Activated CD4-positive, CD25-positive, alpha-beta regulatory T cell (primary cell): ENCODE measurements at places on chromosomes 7 and 10.

DNA sequence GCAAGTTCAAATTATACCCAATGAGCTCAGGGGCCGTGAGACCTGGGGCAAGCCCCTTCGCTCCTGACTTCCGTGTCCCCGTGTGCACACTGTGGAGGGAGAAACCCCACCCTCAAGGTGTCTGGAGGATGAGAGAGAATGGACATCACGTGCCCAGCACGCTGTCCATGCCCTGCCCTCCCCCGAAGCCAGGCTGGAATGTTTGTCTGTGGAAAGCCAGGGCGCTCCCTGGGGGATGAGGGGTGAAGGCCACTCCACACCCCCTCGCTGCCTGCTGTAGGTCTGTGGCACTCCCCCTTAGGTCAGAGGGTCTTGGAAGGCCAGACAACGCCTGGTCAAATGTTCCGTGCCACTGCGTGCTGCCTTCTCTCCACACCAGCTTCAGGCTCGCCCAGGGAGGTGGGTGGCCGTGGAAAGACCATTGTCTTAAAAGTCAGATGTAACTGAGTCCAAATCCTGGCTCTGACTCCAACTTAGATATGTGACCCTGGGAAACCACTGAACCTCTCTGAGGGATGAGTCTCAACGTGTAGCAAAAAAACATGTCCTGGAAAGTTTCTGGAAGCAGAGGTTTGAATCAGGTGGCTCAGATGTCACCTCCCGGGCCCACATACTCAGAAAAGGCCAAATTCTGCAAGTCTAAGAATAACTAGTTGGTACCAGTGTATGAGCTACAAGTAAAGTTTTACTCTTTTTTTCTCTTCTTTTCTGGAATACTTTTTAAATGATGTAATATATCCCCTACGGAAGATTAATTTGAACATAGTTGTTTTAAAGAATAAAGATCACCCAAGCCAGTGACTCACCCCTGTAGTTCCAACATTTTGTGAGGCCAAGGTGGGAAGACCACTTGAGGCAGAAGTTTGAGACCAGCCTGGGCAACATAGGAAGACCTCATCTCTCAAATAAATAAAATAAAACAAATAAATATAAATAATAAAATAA lies 24.9 kb downstream of the RCC1L start:
- no peak for DNase-seq

- DNase-seq = no peak
Measured at GRCh38 chr10:15068802-15069201, 19.8 kb downstream of the ACBD7 start.

DNA sequence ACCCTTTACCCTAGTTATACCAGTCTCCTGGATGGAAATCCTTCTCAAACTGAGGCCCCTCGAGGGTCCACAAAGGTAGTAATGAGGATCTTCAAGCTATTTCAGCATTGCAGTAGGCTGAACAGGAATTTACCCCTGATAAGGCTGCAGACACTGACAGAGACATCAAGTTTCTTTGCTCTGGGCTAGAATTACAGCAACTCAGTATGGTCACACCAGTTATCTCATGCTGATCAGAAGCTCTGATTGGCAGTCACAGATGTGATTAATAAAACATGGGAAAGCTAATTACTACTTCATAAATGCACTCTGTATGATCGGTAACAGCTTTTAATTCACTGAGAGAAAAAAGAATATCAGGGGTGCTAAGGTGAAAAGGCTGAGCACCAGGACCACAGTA lies 30.6 kb downstream of the FAM204A start:
- no peak for DNase-seq

DNA sequence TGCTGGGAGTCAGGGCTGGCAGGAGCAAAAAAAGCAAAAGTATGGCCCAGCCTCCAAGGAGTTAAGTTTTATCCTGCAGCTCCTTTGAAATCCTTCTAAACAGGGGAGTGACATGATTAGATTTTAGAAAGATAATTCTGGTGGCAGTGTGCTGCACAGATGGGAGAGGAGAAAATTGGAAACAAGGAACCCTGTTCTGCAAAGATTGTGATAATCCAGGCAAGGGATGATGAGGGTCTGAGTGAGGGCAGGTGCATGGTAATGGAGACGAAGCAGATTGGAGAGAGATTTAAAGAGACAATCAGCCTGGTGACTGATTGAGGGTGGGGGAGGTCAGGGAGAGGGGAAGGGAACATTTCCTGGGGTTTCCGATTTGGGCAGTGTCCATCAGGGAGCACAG lies 444.7 kb upstream of the PODXL start:
- DNase-seq = no peak

- no peak for DNase-seq
Measured at GRCh38 chr10:33136271-33136670, 178.2 kb upstream of the ITGB1 start.

DNA sequence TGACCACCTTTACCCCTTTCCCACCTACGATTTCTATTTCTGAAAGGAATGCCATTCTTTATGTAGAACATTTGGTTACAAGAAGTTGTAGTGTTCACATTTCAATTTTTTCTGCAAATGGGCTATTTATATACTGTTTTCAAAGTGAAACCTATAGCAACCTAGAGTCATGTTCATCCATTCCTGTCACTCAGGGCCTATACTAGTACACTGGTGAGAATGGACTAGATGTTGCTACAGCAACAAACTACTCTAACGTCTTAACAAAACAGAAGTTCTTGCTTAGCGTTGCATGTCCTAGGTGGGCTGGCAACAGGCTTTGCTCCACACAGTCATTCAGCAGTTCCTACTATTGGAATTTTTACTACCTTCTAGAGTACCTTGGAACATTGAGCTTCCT lies 16.3 kb downstream of the CASD1 start:
- no peak for DNase-seq
